Right ventricle myocardium inferior (tissue), 1 donor: ENCODE measurements at places on chromosomes 12 and 14. TPM values are rescaled to one million over a fixed set of nuclear protein-coding genes. Genes with fewer than 3 reads are reported as not detected.

PIANP gene
- 0.27 TPM for total RNA-seq

CLEC1B gene
- total RNA-seq = not detected

FAM216A gene
- 4.8 TPM for total RNA-seq

LRTM2 gene
- total RNA-seq = not detected

MYO1H gene
- total RNA-seq = 0.16 TPM

ACSS3 gene
- 20.4 TPM for total RNA-seq

RGS6 gene
- 23.3 TPM for total RNA-seq

GPR162 gene
- total RNA-seq = 7.8 TPM

RNU4-1 gene
- total RNA-seq = 1,499 TPM

PZP gene
- 0.30 TPM for total RNA-seq

LRRC10 gene
- 39.2 TPM for total RNA-seq

FCF1 gene
- 37.6 TPM for total RNA-seq

TPPP2 gene
- 1.1 TPM for total RNA-seq

IL23A gene
- total RNA-seq = not detected

SLC4A8 gene
- 0.08 TPM for total RNA-seq

HNF1A gene
- not detected for total RNA-seq

KLRK1 gene
- 1.2 TPM for total RNA-seq

TAS2R19 gene
- total RNA-seq = 0.49 TPM

SPRYD3 gene
- total RNA-seq = 41.0 TPM

HVCN1 gene
- 11.8 TPM for total RNA-seq

HCAR3 gene
- total RNA-seq = 0.16 TPM

HOXC10 gene
- not detected for total RNA-seq

DPF3 gene
- total RNA-seq = 27.3 TPM

KRT77 gene
- total RNA-seq = not detected

ACTN1 gene
- total RNA-seq = 136 TPM

RPGRIP1 gene
- total RNA-seq = 0.60 TPM

MUCL1 gene
- not detected for total RNA-seq
